Right lobe of liver (tissue), 6 donors: ENCODE measurements at places on chromosomes 5 and 9. TPM values are rescaled to one million over a fixed set of nuclear protein-coding genes. Genes with fewer than 3 reads are reported as not detected.

Gene DDX4
- total RNA-seq: not detected

- no peak overlapping the region for H3K27ac ChIP-seq
- DNase-seq: no peak
- no peaks in the 10 kb centered on the region for H3K27me3 ChIP-seq
- H3K36me3 ChIP-seq: no peaks in the 10 kb centered on the region
- no peak overlapping the region for H3K4me3 ChIP-seq
- no peaks in the 10 kb centered on the region for H3K4me1 ChIP-seq
These were observed 631.1 kb downstream of the ACTL7B start for GRCh38 chr9:108224716-108225115.

Gene SNX30
- 8.4 TPM for total RNA-seq

- H3K27me3 ChIP-seq: no peaks in the 10 kb centered on the region
- H3K4me3 ChIP-seq: no peak overlapping the region
- no peak for DNase-seq
- no peak overlapping the region for H3K27ac ChIP-seq
- no peaks in the 10 kb centered on the region for H3K4me1 ChIP-seq
These were observed 512.9 kb upstream of the KLF4 start for GRCh38 chr9:108002371-108002956.

Gene FOXI1
- not detected for total RNA-seq

DNA sequence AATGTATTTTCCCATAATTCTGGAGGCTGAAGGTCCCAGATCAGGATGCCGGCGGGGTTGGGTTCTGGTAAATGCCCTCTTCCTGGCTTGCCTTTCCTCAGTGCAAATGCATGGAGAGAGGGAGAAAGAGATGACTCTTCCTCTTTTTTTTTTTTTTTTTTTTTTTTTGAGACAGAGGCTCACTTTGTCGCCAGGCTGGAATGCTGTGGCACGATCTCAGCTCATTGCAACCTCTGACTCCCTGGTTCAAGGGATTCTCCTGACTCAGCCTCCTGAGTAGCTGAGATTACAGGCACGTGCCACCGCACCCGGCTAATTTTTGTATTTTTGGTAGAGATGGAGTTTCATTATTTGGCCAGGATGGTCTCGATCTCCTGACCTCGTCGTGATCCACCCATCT, 300.0 kb upstream of the TAS2R1 start:
- no peak overlapping the region for H3K4me3 ChIP-seq
- H3K36me3 ChIP-seq: no peaks in the 10 kb centered on the region
- no peak for DNase-seq
- no peaks in the 10 kb centered on the region for H3K27me3 ChIP-seq
- no peak overlapping the region for H3K27ac ChIP-seq
- no peaks in the 10 kb centered on the region for H3K4me1 ChIP-seq

Gene KLHL3
- 8.5 TPM for total RNA-seq

GRCh38 chr5:57692582-57693487, 210.2 kb upstream of the ACTBL2 start:
- H3K4me1 ChIP-seq: peaks cover 38% of the 10 kb centered on the region
- DNase-seq: peak; percentile 79
- no peaks in the 10 kb centered on the region for H3K27me3 ChIP-seq
- no peak overlapping the region for H3K4me3 ChIP-seq

- H3K27ac ChIP-seq: no peak within 1 kb of the TSS
- H3K36me3 ChIP-seq: no peaks in the 10 kb centered on the region
- peak; percentile 65 for DNase-seq
- peak within 1 kb of the TSS; percentile 38 for H3K4me3 ChIP-seq
These were observed at the start of gene ENTREP1 for GRCh38 chr9:69324549-69325401. Gene ENTREP1 (plus strand): TSS chr9:69325215. CDS start chr9:69325310, 95 bp downstream.

GRCh38 chr9:98255061-98255577, 330 bp downstream of the TBC1D2 start:
- H3K36me3 ChIP-seq: no peaks in the 10 kb centered on the region
- peak overlapping the region; percentile 94 for H3K27ac ChIP-seq
- no peaks in the 10 kb centered on the region for H3K27me3 ChIP-seq
- peak overlapping the region; percentile 70 for H3K4me3 ChIP-seq
- H3K4me1 ChIP-seq: no peaks in the 10 kb centered on the region

GRCh38 chr5:20619591-20619990, 631.6 kb upstream of the CDH18 start:
- DNase-seq: no peak
- no peaks in the 10 kb centered on the region for H3K27me3 ChIP-seq
- H3K4me3 ChIP-seq: no peak overlapping the region

DNA sequence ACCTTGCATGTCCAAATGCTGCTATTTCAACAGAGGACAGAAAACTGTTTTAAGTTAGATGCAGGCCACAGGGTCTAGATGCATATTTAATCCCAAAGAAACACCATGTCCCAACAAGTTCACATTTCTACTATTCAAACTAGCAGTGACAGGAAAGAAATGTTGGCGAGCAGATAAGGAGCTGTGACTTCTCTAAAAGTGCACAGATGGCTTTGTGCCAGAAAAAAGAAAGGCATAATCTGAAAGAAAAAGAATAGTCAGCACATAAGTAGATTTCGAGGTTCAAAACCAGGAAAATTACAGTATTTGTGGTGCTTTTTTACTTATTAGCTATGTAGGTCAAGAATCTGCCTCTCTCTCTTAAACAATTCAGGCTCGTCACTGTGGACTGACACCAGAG, 178.3 kb downstream of the DNAH5 start:
- H3K36me3 ChIP-seq: no peaks in the 10 kb centered on the region
- no peak overlapping the region for H3K4me3 ChIP-seq
- no peaks in the 10 kb centered on the region for H3K4me1 ChIP-seq
- no peak overlapping the region for H3K27ac ChIP-seq

DNA sequence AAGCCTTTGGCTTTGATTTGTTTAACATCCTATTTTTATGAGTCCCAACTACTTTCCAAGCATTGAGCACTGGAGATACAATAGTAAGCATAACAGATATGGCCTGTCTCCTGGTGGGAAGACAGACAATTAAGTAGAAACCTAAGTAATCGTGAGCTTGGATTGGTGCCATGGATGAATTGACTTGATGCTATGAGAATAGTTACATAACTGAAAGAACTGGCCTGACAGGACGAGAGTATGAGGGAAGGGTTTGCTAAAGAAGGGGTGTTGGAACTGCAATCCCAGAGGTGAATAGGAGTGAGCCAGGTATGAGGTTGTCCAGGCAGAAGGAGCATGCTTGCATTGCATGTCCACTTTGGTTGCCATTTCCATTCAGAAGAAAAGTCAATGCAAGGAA, 52.4 kb downstream of the GPR21 start:
- DNase-seq: no peak
- H3K4me1 ChIP-seq: peaks cover 18% of the 10 kb centered on the region
- no peak overlapping the region for H3K4me3 ChIP-seq
- no peaks in the 10 kb centered on the region for H3K27me3 ChIP-seq
- no peaks in the 10 kb centered on the region for H3K36me3 ChIP-seq

DNA sequence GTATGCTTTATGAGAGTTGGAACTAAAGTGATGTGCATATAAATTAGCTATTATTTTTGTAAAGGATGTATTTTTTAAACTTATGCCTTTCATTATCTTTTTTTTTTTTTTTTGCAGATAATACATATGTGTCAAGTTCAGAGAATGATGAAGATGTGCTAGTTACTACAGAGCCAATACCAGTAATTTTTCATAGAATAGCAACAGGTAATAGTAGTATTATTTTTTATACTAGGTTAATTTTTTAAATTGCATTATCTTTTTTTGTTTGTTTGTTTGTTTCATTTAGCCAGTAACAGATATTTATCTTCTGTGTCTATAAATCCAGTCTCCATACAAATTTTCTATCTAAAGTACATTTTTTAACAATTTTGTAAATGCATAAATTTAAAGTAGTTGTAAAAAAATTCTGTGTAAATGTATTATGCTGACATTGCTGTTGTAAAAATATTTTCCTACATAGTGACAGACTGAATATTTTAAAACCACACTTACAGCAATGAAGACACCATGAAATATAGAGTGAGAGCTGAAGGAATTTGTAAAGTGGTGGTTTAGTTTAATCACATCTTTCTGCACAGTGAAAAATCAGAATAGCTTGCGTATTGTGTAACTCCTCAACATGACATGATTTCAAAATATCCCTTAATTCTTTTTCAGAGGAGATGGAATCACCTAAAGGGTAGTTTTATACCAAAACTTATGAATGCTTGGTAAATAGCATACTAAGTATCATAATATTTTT, 93.3 kb downstream of the PARP8 start:
- no peaks in the 10 kb centered on the region for H3K27me3 ChIP-seq
- no peaks in the 10 kb centered on the region for H3K4me1 ChIP-seq
- no peak overlapping the region for H3K4me3 ChIP-seq
- peaks cover 2% of the 10 kb centered on the region for H3K36me3 ChIP-seq
- DNase-seq: no peak
- H3K27ac ChIP-seq: no peak overlapping the region

GRCh38 chr5:5572976-5573797, 150.7 kb downstream of the ICE1 start:
- H3K27ac ChIP-seq: no peak overlapping the region
- H3K4me1 ChIP-seq: no peaks in the 10 kb centered on the region
- no peaks in the 10 kb centered on the region for H3K36me3 ChIP-seq
- H3K27me3 ChIP-seq: no peaks in the 10 kb centered on the region
- DNase-seq: no peak

Gene STING1
- 4.9 TPM for total RNA-seq

DNA sequence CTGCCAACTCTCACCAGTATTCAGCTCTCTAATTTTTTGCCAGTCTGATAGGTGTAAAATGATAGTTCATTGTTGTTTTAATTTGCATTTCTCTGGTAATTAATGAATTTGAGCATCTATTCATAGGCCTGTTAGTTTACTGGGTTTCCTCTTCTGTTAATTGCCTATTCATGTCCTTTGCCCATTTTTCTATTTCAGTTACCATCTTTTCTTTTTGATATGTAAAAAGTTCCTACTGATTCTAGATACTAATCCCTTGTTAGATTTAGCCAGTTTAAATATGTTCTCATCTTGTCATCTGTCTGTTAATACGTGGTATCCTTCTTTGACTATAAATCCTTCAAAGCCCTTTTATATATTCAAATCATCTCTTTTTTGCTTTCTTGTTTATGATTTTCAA, 247.8 kb downstream of the ARHGAP26 start:
- H3K27ac ChIP-seq: no peak overlapping the region
- no peaks in the 10 kb centered on the region for H3K27me3 ChIP-seq
- H3K4me3 ChIP-seq: no peak overlapping the region
- no peaks in the 10 kb centered on the region for H3K36me3 ChIP-seq
- DNase-seq: no peak
